ENCODE measurements at places on chromosomes 4 and X.

DNA sequence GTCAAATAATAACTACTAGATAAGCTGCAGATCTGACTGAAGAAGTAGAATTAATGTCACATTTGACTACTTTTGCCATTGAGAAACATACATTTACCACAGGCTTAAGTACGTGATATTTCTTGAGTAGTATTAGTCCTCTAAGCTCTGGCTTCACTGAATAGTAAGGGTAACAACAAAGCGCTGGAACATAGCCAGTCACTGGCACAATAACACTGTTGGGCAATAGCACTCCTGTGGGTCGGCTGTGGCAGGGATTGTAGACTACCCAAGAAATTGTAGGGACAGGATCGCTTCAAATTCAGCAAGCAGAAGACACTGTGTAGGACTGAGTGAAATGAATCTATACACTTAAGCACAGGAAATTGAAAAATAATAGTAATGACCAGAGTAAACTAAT is 27.1 kb upstream of the IL15 start:
- DNase-seq: no peak

GRCh38 chr4:5878359-5878758 is 14.5 kb downstream of the CRMP1 start:
- no peak for DNase-seq

DNA sequence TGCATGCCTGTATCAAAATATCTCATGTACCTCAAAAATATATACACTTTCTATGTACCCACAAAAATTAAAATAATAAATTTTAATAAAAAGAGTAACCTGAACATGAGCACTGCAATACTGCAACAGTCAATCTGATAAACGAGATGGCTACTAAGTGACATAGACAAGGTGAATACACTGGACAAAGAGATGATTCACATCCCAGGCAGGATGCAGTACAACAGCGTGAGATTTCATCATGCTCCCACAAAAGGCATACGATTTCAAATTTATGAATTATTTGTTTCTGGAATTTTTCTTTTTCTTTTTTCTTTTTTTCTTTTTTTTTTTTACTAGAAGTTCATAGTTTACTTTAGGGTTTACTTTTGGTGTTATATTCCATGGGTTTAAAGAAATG is 12.2 kb upstream of the FGF16 start:
- DNase-seq: no peak

DNA sequence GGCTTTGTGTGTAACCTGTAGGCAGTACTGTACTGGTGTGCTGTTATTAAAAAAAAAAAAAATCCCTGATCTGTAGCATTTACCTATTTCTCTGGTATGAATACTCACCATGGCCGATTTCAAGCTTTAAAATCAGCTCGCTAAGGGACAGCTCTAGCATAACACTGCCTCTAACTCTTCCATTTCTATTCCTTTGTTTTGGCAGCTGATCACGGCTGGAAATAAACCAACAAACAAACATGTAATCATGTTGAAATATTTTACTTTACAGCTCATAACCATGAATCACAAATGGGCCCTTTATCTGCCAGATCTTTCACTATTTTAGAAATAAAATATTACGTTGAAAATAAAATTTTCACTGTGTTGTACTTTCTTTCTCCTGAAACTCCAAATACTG is 60.5 kb upstream of the IL15 start:
- no peak for DNase-seq

DNA sequence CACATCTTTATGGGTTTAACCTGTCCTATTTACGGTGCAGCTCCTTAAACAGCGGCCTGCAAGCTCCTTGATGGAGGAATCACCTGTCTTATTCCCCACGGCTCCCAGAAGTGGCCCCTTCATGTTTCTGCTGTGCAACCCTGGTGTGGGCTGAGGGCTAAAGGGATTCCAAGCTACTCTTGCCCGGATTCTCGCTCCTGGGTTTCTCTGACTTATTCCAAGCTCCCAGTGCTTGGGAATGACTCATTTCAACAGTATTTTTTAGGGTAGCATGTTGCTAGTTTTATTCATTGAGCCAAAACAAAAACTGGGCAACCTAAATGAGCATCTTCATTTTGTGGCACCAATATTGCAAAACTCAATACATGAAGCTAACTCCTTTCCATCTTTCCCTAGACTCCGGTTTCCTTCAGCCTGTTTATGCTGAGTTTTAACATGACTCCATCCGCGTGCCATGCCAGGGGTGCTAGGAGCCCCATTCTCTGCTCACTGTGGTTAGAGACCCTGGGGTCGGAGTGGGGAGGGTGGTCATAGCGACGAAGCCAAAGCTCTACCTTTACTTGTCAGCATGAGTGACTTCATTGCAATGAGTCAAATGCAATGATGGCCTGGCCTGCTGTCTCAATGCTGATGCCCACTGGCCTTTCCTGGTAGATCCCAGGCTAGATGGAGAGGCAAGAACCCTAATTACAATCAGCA is 349.7 kb downstream of the NR3C2 start:
- DNase-seq: no peak

DNA sequence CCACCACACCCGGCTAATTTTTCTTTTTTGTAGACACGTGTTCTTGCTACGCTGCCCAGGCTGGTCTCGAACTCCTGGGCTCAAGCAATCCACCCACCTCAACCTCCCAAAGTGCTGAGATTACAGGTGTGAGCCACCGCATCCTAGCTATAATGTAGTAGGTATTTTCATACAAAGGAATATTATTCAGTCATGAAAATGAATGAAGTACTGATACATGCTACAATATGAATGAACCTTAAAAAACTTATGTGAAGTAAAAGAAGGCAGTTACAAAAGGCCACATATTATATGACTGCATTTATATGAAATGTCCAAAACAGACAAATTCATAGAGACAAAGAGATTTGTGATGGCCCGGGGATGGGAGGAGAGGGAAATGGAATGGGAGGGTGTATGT is 4.7 kb upstream of the GATA1 start:
- DNase-seq: no peak

DNA sequence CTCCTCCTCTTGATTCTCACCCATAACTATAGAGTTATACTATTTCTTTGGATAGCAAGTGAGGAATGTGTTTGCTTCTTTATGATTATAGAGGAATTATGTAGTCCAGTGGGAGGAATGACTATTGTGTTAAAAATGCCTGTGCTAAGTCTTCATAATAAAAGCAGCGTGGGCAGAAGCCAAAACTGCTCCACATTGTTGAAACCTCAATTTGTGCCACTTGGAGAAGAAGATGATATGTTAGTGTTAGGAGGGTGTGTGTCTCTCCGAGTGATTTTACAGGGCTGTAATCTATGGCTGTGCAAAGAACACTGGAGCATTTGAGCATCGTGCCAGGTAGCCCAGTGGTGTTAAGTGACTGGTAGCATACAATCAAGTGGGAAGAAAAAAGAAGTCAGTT is 74.3 kb downstream of the FRAS1 start:
- DNase-seq: no peak

GRCh38 chr4:68272860-68273259 is 27.4 kb upstream of the TMPRSS11B start:
- DNase-seq: no peak

GRCh38 chrX:142702749-142703148 is 323.0 kb upstream of the SPANXN4 start:
- DNase-seq: no peak

DNA sequence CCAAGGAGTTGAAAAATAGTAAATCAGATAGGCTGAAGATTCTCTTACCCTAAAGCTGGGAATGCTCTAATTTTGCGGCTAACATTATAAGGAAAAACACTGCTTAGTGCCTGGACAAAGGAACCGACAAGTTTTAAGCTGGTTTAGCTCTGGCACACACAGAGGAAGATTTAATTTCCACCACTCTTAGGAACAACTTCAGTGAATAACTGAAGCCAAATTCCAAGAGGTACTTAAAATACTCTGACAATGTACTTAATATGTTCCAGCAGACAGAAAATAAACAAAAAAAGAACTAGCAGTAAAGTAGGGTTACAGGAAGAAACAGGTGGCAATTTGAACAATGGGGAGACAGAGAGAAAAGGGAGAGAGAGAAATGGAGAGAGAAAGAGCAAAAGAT is 340.8 kb upstream of the NDST4 start:
- no peak for DNase-seq

- DNase-seq: no peak
Measured at GRCh38 chr4:172962564-172963353, 205.9 kb upstream of the GALNT7 start.

GRCh38 chrX:95956745-95957144 is 727.9 kb upstream of the DIAPH2 start:
- no peak for DNase-seq
